ENCODE measurements at places on chromosomes 7 and 10.

GRCh38 chr7:15820319-15820718, 133.8 kb upstream of the MEOX2 start:
- DNase-seq, result no peak

DNA sequence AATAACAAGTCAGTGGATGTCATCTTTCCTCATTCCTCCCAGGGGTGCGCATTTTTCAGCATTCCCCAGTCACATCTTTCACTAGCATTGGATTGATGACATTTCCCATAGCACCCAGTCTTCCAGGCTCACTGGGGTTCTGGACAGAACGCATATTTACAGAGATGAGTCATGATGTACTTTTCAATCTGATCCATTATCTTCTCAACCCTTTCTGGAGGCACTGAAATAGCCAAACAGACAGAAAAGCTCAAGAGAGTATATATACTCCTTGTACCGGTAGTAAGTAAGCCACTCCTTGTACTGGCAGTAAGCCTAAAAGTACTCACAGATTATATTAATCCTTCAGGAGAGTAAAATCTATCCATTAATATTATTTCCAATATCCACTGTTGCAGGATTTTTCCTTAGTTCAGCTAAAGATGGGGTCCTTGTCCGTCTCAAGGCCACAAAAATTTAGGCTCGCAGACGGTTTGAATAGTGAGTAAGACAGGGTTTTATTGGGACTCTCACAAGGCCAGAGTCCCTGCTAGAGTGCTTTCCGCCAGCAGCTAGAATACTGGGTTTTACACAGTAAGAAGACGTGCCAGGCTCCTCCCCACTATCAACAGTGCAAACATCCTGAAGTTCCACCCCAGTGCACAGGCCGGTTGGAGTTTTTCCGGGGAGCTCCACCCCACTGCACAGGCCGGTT, 60.8 kb downstream of the MDH2 start:
- no peak for DNase-seq

DNA sequence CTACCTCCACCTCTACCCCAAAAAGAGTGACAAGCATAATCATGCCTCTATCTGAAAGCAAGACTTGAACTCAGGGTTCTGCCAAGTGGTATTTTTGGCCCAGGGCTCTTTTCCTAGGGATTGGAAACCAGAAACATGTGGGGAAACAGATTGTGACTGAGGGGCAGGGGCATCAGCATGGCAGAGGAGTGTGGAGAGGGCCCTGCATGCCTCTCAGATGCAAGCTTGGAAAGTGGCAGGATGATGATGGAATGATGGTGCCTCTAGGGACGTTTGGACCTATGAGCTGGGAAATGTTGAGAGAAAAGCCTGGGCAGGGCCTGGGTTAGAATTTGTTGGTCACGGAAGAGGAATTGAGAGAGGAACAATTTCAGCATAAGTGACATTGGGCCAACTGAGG, 78.4 kb upstream of the LEP start:
- no peak for DNase-seq

DNA sequence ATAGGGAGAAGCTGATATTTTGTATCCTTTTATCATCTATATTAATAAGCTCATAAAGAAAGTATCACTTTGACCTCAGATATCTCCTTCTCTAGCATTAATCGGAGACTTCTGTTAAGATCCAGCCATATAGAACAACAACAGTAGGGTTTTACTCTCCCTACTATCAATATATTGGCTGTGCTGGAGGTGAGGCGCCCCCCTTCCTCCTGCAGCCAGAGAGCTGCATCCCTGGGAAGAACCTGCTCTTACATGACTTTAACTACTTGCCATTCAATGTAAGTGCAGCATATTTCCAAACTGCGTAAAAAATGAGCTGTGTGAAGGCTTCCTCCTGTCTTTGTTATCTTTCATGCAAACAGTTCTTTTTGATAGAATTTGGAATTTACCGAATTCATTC, 247.8 kb downstream of the SDK1 start:
- no peak for DNase-seq

GRCh38 chr7:132773527-132773956, 197.3 kb upstream of the PLXNA4 start:
- DNase-seq, result peak; percentile 26

DNA sequence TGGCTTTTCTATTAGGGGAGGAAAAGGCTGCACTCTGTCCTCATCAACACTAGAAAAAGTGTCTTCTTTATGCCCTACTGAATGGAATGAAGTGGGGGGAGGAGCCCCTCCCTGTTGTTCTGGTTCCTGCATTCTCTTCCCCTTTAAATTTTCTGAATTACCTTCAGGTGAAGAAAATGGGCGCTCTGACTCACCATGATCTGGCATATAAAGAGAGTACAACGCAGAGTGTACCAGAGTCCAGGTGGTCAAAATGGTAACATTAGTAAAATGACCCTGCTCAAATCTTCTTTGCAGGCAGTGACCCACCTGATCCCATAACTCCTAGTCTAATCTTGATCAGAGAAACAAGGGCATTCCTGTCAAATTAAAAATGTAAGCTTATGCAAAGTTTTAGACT, 80.7 kb downstream of the THSD7A start:
- no peak for DNase-seq

DNA sequence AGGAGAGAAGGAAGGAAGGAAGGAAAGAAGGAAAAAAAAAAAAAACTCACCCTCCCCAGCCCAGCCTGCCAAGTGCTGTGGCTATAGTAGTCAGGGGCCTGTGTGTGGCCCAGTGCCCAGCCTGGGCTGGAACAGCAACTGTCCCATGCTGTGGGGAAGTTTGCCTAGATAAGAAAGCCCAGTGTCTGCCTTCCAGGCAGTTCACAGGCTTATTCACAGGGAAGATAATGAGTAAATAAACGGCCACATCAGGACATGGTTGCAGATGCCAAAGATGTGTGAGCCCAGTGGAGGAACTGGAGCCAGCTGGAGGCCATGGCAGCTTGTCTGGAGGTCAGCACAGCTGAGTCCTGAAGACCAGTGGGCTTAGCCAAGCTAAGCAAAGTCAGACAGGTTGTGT, 132.4 kb upstream of the FOXK1 start:
- no peak for DNase-seq

- DNase-seq, result no peak
These were observed 1.5 kb upstream of the KCTD7 start for GRCh38 chr7:66627151-66627681.

- DNase-seq, result no peak
These were observed 54.4 kb downstream of the INHBA start for GRCh38 chr7:41648501-41648900.

DNA sequence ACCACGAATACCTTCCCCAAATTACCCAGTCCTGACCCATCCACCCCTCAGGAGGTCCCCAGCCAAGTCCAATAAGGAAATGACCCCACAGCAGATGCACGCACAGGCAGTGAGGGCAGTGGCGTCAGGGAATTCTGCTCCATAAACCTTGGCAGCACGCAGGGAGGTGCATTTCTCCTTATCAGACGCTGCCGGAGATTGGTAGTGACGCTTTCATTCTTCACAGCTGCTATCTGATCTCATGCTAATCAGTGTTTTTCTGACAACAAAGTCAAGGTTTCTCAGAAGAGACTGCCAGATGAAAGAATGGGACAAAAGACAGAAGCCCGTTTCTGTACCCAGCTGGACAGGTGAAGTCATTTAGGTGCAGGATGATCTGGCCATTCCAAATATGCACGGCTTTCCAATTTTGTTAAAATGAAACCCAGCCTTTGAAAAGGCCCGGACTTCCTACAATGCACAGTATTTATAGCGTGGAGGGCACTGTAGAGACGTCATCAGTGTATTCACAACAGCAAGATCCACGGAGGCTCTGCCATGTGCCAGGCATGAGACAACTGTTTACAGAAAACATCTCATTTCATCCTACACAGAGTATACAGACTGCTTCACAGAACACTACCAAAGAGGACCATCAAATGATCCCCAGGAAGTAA, 35.3 kb downstream of the DIP2C start:
- no peak for DNase-seq

GRCh38 chr10:65320236-65321026, 1605.4 kb upstream of the LRRTM3 start:
- no peak for DNase-seq

GRCh38 chr7:129719980-129720732, 108.6 kb downstream of the NRF1 start:
- no peak for DNase-seq

DNA sequence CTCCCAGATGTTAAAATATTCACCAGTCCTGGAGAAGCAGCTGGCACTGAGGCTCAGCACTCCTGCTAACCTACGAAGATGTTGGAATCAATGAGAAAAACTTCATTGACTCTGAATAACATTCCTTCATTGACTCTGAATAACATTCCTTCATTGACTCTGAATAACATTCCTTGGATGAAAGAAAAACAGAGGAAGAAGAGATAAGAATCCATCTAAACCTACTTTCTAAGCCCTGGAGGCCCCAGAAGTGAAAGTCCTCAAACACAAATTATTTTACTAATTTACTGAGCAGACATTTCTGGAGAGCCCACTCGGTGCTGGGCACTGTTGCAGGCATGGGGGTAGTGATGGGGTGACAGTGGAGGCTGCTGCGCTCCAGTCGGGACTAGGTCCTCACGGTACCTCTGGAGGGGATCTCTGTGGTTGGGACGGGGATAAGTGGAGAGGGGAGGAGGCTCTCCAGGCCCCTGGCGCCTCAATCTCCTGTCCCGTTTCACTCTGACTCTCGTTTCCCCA, 254.1 kb downstream of the WDR37 start:
- no peak for DNase-seq

DNA sequence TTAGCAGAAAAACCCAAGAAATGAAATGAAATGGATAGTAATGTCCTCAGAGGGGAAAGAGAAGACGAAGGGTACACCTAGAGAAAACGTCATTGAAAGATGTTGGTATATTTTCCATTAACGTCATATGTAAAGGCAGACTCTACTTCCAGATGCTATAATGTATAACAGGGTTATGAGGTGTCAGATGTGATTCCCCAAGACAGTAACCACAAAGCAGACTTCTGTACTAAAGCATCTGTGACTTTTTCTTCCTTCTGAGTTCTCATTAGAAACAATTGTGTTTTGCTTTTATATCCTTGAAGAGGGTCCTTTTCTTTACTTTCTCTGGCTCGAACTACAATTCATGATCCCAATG, 37.4 kb downstream of the LRRC72 start:
- no peak for DNase-seq

DNA sequence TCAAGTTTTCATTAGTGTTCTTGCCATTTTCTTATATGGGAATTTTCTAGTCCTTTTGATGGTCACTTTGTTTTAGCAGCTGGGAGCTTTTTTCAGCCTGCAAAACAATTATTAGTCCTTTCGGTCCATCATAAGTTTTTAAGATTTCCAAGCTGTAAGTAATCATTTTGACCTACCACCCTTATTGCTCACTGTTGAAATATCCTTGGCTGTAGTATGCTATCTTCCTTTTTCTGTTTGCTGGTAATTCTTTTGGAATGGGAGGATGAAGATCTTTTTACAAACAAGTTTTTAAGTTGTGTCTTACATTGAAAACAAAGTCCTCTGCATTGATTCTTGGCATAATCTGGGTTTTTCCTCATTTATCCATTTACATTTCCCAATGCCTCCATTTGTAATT, 24.0 kb downstream of the BZW2 start:
- no peak for DNase-seq

- DNase-seq, result no peak
These were observed 7.7 kb upstream of the MINDY3 start for GRCh38 chr10:15868006-15868405.

DNA sequence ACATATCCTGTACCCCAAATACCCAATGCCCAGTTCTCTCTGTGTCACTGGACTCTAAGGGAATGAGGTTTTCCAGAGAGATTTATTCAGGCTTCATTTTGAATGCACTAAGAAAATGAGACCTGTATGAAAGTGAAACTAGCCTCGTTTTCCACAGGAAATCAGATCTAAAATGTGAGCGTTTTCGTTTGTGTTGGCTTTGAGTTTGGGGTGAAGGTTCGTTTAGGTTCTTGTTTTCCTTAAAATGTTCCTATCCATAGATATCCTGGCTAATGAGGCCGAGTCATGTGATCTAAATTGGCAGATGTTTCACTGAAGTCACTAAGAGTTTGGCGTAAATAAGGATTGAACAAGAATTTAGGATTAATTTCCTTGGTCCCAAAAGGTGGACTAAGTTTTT, 90.9 kb upstream of the BMPER start:
- no peak for DNase-seq

DNA sequence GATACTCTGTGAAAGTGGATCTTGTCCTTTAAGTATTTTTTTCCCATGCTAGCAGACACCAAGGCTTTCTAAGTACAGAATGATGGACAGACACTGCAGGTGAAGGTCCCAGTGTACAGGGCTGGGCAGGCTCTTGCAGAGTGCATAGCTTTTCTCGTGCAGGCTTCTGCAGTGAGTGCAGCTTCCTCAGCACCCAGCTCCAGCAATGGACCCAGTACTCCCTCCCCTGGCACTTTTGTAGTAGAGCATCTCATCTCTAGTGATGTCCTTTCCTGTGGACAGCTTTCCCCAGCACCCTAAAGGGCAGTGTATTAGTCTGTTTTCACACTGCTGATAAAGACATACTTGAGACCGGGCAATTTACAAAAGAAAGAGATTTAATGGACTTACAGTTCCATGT, 104.3 kb downstream of the CUL2 start:
- peak; percentile 69 for DNase-seq

GRCh38 chr7:6446838-6447580, 745 bp downstream of the DAGLB start:
- peak; percentile 79 for DNase-seq

- DNase-seq, result no peak
These were observed 137.2 kb downstream of the PHTF2 start for GRCh38 chr7:77935652-77936348.

- DNase-seq, result no peak
These were observed 153.4 kb downstream of the ATE1 start for GRCh38 chr10:121774404-121774803.

DNA sequence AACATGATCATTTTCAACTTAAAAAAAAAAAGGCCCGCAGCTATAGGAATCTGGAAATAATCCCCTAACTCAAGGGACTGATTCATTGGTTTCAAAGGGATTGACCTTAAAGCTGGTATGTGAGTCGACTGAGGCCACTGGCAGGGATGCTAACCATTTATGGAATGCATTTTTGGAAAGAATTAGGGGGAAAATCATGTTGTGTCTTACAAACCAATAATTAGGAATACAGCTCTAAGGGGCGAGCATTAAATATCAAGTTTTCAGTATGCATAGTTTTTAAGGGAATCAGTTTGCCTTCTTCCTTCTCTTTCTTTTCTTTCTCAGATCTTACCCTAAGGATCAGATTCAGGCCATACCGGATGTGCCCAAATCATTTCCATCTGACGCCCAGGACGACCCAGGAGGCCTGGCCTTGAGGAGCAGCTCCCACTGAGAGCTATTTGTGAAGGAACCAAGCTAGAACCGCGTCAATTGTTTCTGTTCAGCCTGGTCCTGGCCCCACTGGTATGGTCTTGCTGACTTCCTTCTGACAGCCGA, 48.7 kb downstream of the BPGM start:
- DNase-seq, result no peak
